Left renal cortex interstitium (tissue), 4 donors: ENCODE measurements at places on chromosomes 5 and 9. TPM values are rescaled to one million over a fixed set of nuclear protein-coding genes. Genes with fewer than 3 reads are reported as not detected.

Gene FANCG
- polyA plus RNA-seq: 36.7 TPM

Gene TAF1L
- polyA plus RNA-seq: 0.03 TPM

Gene DND1
- polyA plus RNA-seq: 0.77 TPM

Gene GRPEL2
- polyA plus RNA-seq: 22.3 TPM

- no peak for DNase-seq
These were observed 99.4 kb downstream of the TMEM174 start for GRCh38 chr5:73272351-73272750.

- DNase-seq: no peak
These were observed 164.1 kb downstream of the IRX2 start for GRCh38 chr5:2587189-2588031.

- no peak for DNase-seq
These were observed 48.8 kb upstream of the GALNT10 start for GRCh38 chr5:154141745-154142221.

- no peak for DNase-seq
These were observed 198.1 kb downstream of the NR3C1 start for GRCh38 chr5:143205386-143205785.

- no peak for DNase-seq
These were observed 4.1 kb upstream of the CCNG1 start for GRCh38 chr5:163433271-163433670.

- DNase-seq: no peak
These were observed 167.3 kb downstream of the TRPM3 start for GRCh38 chr9:70954126-70954525.
